HT1080 (cell line): ENCODE measurements at places on chromosomes 7 and 10. TPM values are rescaled to one million over a fixed set of nuclear protein-coding genes. Genes with fewer than 3 reads are reported as not detected.

The SEC61A2 gene
- total RNA-seq: 2.9 and 4.9 TPM in 2 replicates

The NEUROD6 gene
- not detected in 2 replicates for total RNA-seq

The PTF1A gene
- total RNA-seq: not detected in 2 replicates

The CTAGE4 gene
- 0.14 and 0.17 TPM in 2 replicates for total RNA-seq

The HOGA1 gene
- 0.53 TPM in 1 of 2 replicates, not detected in the other for total RNA-seq

The MSMB gene
- total RNA-seq: not detected in 2 replicates

The STAG3 gene
- total RNA-seq: 0.10 and 0.23 TPM in 2 replicates

The COL26A1 gene
- 0.02 TPM in 1 of 2 replicates, not detected in the other for total RNA-seq

The PURB gene
- 12.8 and 20.2 TPM in 2 replicates for total RNA-seq

The CRYGN gene
- total RNA-seq: not detected in 2 replicates

The PRSS1 gene
- total RNA-seq: not detected in 2 replicates

The SCIN gene
- total RNA-seq: 0.03 TPM in 1 of 2 replicates, not detected in the other

The MKX gene
- total RNA-seq: 0.10 TPM in 1 of 2 replicates, not detected in the other

The GPR15LG gene
- total RNA-seq: not detected in 2 replicates

The SCART1 gene
- 0.80 and 1.3 TPM in 2 replicates for total RNA-seq

The STAMBPL1 gene
- total RNA-seq: 33.5 and 41.5 TPM in 2 replicates

The FXYD4 gene
- total RNA-seq: not detected in 2 replicates

The DIP2C gene
- 2.4 and 3.2 TPM in 2 replicates for total RNA-seq

The UTF1 gene
- not detected in 2 replicates for total RNA-seq

The SPDYE5 gene
- total RNA-seq: not detected in 2 replicates

The DGKB gene
- total RNA-seq: not detected in 2 replicates

The OPALIN gene
- not detected in 2 replicates for total RNA-seq

The CNTNAP2 gene
- not detected in 2 replicates for total RNA-seq

The CDHR1 gene
- total RNA-seq: not detected in 2 replicates

The RBP4 gene
- 0.48 and 0.80 TPM in 2 replicates for total RNA-seq

The PDE6C gene
- not detected in 2 replicates for total RNA-seq

The DENND2A gene
- total RNA-seq: 1.8 and 2.2 TPM in 2 replicates

The SH2D4B gene
- total RNA-seq: 0.05 TPM in 1 of 2 replicates, not detected in the other
